ENCODE measurements at places on chromosomes 3 and 15.
A peak's percentile ranks its signal among the peaks of the same experiment; 100 is the strongest.

DNA sequence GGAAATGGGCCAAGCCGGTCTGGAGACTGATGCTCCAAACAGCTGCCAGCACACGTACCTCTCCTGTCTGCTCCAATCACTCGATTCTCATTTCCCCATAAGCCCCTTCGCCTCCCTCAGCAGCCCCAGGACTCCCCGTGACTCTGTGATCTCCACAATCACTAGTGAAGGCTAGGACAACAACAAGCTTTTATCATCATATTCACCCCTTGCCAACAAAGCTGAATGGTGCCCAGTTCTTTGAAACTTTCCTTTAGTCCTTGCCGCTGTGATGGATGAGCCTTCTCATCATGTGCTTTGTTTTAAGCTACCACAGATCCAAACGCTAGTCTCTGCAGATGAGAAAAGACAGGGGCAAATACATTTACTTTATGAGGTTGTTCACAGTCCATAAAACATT lies 242.0 kb downstream of the SV2B start:
- DNase-seq = no peak

DNA sequence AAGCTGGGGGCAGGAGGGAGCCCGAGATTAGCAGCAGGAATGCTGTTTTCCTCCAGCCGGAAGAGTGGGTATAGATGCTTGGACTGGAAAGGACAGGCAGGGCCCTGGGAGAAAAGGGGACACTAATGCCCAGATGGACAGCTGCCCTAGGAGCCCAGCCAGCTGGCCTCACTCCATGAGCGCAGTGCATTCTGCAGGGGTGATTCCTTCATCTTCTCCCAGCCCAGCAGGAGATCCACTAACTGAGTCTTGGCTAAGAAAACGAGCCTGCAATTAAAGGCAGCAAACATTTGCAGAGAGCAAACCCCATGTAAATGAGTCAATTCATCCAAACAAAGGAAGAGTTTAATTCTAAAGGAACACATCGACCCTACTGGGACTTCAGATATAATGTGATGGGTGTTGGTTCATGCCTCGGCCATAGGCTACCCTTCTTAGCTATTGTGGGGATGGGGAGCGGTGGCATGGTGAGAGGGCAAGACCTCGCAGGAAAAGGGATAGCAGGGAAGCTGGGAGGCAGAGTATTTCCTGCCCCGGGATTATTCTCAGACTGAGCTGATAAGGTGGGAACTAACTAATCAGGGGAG lies 13.3 kb upstream of the MINAR1 start:
- DNase-seq = no peak

GRCh38 chr3:162670181-162670580 lies 1173.6 kb downstream of the OTOL1 start:
- DNase-seq = no peak

DNA sequence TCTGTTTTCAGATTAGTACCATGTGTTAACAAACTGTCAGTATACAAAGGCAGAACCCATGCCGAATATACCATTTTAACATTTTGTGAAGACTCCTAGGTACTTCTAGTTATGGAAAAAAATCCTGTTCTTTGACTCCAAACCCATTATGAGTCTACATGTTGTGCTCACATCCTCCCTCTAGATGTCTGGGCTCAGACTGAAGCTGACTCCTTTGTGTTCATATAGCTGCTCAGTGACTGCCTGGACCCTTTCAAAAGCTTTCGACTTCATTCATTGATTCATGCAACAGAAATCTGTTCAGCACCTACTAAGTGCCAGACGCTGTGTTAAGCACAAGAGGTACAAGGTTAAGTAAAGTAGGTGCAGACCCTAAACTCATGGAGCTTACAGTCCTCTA lies 60.5 kb downstream of the MEGF11 start:
- DNase-seq = no peak

GRCh38 chr3:192879346-192880031 lies 38.2 kb downstream of the MB21D2 start:
- no peak for DNase-seq

- DNase-seq = no peak
Measured at GRCh38 chr3:179590669-179591068, 13.8 kb downstream of the MRPL47 start.

GRCh38 chr15:65334586-65335231 lies 30.2 kb downstream of the RNU5B-1 start:
- DNase-seq = no peak

GRCh38 chr3:13087320-13087990 lies 14.2 kb upstream of the IQSEC1 start:
- DNase-seq = no peak

- no peak for DNase-seq
Measured at GRCh38 chr3:159455741-159456181, 532.9 kb upstream of the IL12A start.

DNA sequence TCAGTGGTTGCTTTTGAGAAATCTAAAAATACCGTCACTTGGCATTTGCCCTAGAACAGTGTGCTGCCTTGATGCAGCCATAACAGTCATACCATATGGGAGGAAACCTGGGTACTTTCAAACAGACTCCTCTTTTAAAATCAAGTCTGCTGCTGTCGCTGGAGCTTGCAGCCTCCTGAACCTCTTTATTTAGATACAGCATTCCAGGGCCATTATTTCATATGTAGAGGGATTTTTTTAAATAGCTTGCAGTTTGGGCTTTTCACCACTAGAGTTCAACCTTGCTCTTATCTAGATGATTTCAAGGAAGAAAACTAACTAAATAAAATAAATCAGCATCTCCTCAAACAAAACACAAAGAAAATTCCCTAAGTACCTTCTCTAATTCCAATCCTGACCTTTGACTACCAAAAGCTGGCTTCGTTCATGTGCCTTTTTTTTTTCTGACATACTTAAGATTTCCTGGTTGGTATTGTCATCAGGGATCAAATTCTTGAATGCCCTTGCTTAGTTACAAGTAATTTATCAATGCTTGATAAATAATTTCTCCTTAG lies 111.6 kb downstream of the KBTBD8 start:
- DNase-seq = no peak

GRCh38 chr3:129238945-129239705 lies 10.3 kb upstream of the COPG1 start:
- no peak for DNase-seq

GRCh38 chr15:83698294-83698693 lies 44.4 kb downstream of the ADAMTSL3 start:
- DNase-seq = no peak

GRCh38 chr3:126034481-126035361 lies 49.2 kb downstream of the SLC41A3 start:
- DNase-seq = no peak

DNA sequence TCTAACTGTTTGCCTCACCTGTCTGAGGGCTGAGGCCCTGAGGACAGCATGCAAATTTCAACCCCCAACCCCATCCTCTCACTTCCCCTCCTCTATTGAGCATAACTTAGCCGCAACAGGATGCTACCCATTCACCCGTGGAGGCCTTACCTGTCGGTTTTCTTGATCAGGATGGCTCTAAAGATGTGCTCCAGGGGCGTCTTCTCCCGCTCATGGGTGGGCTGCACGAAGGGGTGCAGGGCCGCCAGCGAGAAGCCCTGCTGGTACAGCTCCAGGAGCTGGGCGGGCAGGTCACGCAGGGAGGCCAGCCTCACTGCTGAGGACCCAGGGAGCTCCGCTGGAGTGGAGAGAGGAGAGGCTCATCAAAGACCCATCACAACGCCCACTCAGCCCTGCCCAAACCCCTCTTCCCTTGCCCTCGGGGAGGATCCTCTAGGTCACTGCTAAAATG lies 79.8 kb downstream of the RFTN1 start:
- no peak for DNase-seq

DNA sequence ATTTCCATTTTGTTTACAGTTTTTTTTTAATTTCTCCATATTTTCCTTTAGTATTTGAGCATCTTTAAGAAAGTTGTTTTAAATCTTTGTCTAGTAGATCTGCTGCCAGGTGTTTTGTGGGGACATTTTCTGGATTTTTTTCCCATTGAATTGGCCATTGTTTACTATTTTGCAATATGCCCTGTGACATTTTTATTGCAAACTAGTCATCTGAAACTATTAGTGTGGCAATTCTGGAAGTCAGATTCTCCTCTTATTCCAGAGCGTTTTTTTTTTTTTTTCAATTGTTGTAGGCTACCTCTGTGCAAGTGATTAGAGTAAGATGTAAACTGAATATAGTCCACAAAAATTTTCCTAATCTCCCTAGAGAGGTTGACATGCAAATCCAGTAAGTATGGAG lies 334.2 kb downstream of the PYDC2 start:
- no peak for DNase-seq

DNA sequence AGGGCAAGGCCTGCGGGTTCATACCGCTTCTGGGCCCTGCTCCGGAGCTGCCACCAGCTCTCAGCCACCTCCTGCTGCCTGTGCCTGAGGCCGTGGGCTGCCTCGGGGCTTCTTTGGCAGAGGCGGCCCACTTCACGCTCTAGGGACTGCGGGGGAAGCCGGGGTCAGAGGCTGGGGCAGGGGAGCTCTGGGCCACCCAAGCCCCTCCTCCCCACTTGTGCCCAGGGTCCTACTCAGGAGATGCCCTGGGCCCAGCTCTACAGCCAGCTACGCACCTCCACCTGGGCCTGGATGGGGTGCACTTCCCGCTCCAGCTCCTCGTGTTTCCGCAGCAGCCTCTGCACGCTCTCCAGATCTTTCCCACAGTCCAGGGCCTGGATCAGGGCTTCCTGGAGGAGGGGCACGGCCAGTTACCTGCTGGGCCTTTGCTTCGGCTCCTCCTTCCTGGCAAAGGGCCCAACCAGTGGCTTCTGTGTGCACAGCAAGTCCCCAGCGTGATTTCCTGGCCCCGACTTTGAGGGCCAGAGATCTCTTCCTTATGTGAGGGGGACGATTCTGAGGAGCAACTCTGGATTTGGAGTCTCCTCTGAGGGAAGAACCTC lies 24.0 kb downstream of the PLA2G4B start:
- DNase-seq = no peak

- DNase-seq = no peak
Measured at GRCh38 chr3:127525373-127525772, 65.2 kb downstream of the TPRA1 start.

DNA sequence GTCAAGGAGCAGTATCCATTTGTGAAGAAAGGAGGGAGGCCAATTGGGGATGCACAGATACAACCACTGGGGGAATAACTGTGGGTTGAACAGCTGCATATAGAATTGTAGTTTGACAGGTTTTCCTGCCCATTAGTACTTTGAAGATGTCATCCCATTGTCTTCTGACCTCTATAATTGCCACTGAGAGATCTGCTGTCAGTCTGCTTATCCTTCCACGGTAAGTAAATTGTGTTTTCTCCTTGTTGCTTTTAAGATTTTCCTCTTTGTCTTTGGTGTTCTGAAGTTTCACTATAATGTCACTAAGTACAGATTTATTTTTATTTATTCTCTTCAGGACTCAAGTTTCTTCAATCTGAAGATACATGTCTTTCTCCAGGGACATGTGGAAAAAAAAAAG lies 56.6 kb downstream of the MOBP start:
- no peak for DNase-seq

DNA sequence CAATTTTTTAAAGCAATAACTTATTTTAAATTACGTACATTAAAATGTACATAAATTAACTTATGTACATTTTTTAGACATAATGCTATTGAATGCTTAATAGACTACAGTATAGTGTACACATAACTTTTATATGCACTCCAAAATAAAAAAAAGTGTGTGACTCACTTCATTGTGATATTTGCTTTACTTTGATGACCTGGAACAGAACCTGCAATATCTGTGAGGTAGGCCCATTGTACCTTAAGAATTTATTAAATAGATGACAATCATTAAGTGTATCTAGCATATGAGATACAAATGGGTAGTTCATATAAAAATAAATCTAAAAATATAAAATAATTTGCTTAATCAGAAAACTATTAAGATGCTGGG lies 276.7 kb downstream of the NFKBIZ start:
- no peak for DNase-seq

DNA sequence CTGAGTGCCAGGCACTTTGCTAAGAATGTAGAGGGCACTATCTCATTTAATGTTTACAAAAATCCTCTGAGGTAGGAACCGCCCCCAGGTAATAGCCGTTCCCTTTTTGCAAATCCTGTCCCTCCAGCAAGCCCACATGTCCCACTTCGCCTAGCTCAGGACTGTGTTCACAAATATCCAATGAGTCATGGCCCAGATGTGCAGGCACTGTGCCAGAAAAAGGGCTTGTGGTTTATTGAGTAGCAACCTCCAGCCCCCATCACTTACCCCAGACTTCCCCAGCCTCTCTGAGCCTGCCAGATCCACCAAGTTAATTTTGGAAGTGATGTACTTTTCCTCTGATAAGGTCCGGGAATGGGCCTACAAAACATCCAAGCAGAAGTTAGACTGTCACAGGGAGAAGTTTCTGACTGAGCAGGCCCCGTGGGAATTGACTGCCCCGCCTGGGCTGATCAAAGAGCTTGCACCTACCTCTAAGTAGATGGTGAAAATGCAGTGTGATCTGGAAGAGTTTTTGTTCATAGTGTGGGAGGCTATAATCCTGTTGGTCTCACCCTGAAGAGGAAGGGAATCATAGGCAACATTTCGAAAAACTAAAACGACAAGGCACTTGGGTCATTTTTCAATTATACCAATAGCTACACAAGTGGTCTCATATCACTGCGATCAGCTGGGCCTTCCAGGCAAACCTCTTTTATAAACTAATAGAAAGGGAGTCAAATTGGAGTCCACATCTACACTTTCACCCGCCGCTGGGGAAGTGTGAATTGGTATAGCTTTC lies 15.7 kb downstream of the KIF9 start:
- DNase-seq = peak; percentile 69

DNA sequence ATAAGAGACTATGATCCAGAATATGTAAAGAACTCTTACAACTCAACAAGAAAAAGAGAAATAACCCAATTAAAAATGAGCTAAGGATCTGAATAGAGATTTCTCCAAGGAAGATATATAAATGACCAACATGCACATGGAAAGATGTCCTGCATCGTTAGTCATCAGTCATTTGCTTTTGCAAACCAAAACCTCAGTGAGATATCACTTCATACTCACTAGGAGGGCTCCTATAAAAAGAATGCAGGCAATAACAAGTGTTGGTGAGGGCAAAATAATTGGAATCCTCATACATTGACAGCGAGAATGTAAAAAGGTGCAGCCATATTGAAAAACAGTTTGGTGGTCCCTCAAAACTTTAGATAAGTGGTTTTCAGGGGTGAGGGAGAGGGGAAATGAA lies 56.9 kb downstream of the EXOG start:
- DNase-seq = no peak

- no peak for DNase-seq
Measured at GRCh38 chr3:59559721-59560435, 510.1 kb upstream of the CFAP20DC start.

DNA sequence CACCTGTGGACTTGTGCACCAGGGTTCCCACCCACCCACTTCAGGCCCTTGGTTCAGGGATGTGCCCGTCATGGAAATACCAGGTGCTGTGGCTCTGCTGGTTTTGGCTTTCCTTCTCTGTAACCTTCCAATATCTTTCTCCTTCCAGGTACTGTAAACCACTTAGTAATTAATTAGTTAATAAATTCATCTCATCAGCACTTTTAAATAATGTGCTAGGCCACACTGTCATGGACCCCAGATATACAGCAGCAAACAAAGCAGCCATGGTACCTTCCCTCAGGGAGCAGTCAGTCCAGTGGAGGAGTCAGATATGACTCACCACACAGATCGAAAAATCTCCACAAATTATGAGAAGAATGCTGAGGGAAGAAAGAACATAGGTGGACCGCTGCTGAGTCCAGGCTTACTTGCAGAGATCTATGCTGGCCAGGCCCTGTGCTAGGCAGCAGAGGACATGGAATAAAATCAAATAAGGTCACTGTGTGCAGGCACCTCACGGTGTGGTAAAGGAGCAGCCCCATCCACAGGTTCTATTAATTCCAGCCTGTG lies 6.8 kb upstream of the GATA2 start:
- no peak for DNase-seq
